Activated CD4-positive, alpha-beta T cell treated with anti-CD3 and anti-CD28 coated beads for 1 hour (primary cell): ENCODE measurements at places on chromosomes 4 and X.

DNA sequence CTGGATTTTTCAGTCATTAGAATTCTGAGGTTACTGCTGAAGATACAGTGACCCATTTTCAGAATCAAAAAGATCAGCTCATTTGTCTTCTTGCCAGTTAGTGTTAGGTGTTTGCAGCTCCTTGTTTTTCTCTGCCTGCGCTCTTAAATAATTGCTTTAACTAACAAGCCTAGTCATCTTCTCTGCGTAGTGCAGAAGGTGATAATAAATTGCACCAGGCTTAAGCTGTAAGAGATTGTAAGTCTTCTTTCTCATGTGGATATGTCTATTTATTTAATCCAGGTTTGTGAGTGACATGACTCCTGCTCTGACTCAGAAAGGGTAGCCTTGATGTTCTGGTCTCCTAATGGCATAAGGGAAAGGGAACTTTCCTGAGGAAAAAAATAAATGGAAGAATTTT lies 167.2 kb downstream of the CEP135 start:
- no peak for DNase-seq

DNA sequence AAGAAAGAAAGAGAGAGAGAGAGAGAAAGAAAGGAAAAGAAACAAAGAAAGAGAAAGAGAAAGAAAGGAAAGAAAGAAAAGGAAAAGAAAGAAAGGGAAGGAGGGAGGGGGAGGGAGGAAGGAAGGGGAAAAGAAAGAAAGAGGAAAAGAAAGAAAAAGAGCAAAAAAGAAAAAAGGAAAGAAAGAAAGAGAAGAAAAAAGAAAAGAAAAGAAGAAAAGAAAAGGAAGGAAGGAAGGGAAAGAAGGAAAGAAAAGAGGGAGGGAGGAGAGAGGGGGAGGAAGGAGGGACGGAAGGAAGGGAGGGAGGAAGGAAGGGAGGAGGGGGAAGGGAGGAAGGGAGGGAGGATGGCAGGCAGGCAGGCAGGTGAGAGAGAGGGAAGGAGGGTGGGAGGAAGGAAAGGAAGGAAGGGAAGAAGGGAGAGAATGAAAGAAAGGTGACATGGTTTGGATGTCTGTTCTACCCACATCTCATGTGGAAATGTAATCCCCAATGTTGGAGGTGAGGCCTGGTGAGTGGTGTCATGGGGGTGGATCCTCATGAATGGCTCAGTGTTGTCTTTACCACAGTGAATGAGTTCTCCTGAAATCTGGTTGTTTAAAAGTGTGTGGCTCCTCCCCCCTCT lies 83.0 kb upstream of the DCLK2 start:
- no peak for DNase-seq

- DNase-seq, result no peak
Measured at GRCh38 chr4:94346541-94346940, 3.9 kb upstream of the HPGDS start.

DNA sequence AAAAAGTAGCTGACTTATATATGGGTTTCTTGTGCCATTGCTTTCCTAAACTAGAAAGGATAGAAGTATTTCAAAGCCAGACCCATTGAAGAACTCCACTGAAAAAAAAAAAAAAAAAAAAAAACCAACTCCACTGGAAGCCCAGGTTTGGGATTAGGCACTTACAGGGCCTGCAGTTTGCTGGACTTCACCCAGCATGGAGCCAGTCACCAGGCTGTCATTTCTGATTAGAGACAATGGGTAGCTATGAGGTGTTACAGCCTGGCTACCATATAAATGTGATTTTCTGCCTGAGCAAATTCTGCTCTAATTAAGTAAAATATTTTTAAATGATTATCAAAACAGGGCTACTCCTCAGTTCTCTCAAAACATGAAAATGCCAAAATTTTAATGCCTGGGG lies 49.5 kb downstream of the HS6ST2 start:
- DNase-seq, result no peak

DNA sequence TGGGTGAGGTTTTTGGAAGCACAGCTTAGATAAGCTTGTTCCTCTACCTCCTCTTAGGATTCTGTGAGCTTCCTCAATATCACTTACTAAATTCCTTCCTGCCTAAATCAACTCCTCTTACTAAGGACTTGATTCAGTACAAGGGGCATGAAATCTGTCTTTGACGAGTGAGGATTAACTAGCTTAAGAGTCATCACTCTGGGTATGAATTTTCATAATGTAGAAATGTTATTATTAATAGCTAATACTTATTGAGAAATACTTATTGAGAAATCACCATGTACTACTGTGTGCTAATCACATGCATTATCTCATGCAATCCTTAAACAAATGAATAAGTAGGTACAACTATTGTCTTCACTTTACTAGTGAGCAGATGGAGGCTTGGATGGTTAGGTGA lies 28.6 kb downstream of the TRPC3 start:
- DNase-seq, result no peak

GRCh38 chr4:152970102-152970820 lies 34.1 kb downstream of the FHDC1 start:
- no peak for DNase-seq

DNA sequence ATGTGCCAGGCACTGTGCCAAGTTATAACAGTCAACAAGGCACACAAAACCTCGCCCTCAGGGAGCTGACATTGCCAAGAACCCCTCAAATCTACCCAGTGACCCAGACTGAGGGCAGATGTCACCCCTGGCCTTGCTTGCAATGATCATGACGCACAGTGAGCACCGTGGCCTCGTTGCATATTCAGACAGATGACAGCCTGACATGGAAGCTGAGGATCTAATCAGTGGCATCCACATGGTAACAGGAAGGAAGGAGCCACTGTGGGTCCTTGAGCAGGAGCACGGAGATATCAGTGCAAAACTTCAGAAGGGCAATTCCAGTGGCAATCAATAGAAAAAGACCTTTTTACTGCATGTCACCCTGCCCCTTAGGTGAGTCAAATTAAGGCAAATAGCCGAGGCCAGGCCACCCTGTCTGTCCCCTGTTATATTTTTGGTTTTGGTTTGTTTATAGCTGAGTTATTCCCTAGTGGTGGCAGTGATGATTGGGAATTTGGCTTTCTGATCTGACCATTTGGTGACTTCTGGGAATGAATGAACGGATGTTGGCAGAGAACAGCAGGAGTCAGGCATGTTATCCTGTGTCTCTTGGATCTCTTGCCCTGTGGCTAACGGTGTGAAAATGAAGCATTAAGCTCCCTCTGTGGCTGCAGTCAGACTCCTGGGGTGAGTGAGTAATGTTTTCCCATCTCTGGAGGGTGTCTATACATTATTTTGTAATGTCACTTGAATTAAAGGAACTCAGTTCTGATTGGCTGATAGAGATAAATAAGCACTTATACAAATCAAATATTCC lies 20.4 kb downstream of the WDR13 start:
- no peak for DNase-seq

DNA sequence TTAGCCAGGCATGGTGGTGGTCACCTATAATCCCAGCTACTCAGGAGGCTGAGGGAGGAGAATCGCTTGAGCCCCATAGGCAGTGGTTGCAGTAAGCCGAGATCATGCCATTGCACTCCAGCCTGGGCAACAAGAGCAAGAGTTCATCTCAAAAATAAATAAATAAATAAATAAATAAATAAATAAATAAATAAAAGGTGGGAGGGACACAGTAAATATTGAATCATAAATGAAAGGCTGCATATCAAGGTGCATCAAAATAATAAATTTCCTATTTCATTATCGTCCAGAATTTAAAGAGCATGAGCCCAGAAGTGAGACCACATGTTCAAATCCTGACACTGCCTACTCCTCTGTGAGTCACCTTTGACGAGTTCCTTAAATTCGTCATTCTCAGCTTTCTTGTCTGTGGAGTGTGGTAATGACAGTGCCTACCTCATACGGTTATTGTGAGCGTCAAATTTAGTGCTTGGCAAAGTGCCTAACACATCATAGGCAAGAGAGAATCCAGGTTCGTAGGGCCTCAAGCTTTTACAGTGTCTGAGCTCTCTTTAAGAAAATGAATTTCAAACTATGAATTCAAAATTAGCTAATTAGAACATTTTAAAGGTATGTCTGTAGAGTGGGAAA lies 49.9 kb downstream of the IL15 start:
- no peak for DNase-seq

DNA sequence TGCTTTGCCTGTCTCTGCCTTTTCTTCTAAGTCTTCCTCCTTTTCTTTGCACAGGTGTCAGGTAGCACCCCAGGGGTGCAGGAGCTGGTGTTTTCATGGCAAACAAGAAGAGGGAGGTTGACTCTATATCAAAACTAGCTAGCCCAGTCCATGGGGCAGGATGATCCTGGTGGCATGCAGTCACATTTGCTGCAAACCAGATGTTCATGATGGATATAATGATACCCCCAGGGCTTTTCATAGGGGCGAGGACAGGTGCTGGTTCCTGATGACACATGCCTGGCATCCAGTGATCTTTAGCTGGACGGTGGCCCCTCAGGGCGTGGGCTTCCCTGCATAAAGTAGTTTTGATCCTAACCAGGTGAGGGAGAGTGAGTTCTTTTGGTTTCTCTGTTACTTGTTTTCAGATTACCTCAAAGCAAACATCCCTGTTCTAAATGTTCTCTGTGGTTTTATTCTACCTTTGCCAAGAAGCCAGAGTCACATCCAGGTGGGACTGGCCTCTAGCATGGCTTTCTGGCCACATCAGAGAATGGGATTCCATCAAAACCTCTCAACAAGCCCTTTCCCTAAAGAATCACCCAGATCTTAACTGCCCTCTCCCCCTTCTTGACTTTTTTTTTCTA lies 11.2 kb upstream of the UBA6 start:
- no peak for DNase-seq

DNA sequence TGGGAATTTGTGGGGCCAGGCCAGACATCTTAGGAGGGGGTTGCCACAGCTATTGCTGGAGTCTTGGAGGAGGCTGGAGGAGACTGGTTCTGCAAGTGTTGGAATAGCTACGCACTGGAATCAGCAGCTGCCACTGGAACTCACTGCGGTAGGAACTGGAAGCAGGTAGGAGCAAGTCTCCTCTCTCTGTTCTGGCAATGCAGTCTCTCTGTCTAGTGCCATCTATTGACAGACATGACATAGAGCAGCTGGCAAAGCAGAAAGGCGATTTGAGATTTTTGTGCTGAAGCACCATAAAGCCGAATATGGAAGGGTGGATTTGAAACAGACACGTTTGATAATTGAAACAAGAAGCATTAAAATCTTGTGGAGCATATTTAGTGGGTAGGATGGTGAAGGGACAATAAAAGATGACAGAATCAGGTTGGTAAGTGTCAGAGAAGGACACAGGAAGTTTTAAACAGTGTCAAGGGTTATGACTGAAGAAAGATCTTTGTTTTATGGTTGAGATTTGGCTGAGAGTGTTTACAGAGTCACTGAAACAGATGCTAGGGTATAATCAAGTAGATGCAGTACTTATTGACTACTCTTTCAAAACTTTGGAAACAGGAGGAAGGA lies 23.5 kb upstream of the SYNPO2 start:
- no peak for DNase-seq

DNA sequence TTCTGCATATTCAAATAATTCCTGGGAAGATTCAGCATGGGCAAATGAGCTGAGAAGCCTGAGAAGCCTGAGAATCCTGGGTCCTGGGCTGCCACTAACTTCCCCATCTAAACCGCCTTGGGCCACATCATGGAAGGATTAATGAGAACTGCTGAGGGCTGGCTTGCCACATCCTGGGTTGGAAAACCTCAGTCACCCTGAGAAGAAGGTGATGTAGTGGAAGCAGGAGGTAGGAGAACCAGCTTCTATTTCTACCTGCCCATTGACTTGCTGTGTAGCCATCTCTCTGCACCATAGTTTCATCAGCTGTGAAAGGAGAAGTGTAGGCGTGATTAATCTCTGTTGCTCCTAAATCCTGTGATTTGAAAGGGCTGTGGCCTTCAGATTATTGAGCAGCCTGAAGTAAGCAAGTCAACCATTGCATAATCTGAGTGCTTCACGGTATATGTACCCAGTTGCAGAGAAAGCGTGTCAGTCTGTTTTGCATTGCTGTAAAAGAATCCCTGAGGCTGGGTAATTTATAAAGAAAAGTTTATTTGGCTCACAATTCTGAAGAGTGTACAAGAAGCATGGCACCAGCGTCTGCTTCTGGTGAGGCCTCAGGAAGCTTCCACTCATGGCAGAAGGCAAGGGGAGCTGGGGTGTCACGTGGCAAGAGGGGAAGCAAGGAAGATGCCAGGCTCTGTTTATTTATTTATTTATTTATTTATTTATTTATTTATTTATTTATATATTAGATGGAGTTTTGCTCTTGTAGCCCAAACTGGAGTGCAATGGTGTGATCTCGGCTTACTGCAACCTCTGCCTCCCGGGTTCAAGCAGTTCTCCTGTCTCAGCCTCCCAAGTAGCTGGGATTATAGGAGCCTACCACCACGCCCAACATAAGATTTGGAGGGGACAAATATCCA lies 140.9 kb upstream of the ATP6AP2 start:
- DNase-seq, result no peak

- no peak for DNase-seq
Measured at GRCh38 chr4:181281451-181281850, 961.8 kb upstream of the TENM3 start.

DNA sequence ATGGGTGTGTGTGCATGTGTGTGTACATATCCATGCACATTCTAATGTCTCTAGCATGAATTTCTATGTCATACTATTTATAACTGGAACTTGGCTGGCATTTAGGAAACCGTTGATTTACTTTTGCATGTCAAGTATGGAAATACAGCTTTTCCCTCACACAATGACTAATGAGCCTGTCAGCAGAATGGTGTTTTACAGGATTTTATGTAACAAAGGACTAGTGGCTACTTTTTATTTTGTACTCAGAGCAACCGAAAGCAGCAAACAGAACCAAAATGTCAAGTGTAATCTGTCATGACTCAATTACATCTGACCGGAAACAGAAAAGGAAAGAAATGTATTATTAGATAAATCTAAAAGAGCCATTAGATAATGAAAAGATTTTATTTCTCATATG lies 1911.5 kb upstream of the AGA start:
- no peak for DNase-seq

GRCh38 chrX:39840581-39841093 lies 257.1 kb downstream of the BCOR start:
- DNase-seq, result no peak

GRCh38 chr4:24570574-24571236 lies 13.6 kb downstream of the DHX15 start:
- DNase-seq, result no peak

- no peak for DNase-seq
Measured at GRCh38 chrX:72042852-72043248, 88.9 kb downstream of the RTL5 start.

DNA sequence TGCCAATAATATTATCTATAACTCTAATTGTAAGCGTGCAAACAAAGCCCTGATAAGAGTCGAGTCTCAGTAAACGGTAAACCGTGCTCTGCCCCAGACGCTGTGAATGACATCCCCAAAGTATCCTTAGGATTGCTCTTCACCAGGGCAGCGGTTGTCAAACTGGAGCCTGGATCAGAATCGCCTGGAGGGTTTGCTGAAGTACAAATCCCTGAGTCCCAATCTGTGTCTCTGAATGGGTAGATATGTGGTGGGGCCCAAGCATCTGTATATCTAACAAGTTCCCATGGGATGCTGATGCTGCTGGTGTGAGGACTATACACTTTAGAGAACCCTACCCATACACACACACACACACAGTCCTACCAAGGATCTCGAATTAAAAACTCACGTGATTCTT lies 813 bp upstream of the APBB2 start:
- DNase-seq, result no peak

- DNase-seq, result no peak
Measured at GRCh38 chrX:120015145-120016067, 62.1 kb downstream of the RHOXF2B start.
